ENCODE measurements at places on chromosomes 2 and 18.

- no peak for DNase-seq
Observed at GRCh38 chr2:143083636-143084035, 45.6 kb upstream of the ARHGAP15 start.

DNA sequence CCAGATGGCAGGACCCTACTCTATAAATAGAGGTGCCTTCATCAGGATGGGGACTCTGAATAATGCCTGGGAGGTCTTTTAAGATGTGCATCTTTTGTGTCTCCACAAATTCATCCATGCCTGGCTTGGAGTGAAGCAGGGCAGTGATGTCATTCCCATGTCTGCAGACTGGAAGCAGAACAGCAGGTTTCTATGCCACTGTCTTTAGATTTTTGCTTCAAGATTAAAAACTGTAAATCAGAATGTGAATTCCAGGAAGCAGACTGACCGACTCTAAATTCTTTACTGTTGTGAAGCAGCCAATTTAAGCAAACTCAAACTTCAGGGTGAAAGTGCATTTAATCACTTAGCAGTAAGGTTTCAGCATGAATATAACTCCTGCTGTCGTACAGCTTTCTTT is 159.3 kb downstream of the SCG2 start:
- DNase-seq, result no peak

- DNase-seq, result peak; percentile 21
Observed at GRCh38 chr2:47653902-47654789, 128.8 kb upstream of the MSH6 start.

DNA sequence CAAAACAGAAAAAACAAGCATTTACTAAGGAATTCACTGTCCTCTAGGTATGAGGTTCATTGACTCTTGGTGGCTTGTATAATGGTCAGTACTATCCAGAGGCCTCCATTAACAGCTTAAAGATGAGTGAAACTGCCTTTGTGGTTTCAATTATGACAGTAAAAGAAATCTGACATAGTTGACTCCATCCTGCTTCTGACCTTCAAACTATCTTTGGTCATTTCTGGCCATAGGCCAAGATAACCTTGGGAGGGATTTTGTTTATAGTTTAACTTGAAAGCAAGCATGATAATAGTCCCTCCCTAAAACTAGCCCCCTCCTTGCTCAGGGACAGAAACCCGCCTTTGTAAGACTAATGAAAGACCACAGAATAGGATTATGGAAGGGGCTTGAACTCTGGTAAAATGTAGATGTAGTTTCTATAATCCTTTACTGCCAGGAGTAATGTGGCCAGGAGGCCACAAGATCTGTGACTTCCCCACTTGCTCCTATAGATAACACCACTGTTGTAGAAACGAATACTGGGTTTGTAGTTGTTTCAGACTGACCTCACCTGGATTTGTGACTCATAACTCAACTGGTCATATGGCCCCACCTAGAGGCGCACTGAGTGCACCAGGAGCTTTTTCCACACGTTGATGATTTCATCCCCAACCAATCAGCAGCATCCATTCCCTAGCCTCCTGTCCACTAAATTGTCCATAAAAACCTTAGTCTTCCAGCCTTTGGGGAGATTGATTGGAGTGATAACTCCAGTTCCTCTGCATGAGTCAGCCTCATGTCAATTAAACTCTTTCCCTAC is 8.6 kb upstream of the PLEKHM3 start:
- peak; percentile 80 for DNase-seq

GRCh38 chr2:68727683-68728375 is 6.8 kb upstream of the ARHGAP25 start:
- no peak for DNase-seq

DNA sequence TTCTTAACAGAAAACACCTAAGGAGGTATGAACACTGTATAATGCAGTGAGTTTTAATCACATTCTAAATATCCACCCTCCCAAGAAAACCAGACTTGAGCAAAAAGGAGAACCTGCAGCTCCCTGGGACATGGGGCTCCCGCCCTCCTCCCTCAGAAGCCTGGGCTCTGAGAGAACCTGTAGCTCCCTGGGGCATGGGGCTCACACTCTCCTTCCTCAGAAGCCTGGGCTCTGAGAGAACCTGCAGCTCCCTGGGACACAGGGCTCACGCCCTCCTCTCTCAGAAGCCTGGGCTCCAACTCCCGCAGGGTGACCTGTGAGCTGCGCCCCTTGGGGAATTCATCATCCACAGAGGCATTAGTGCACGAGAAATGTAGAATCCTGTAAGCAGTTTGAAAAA is 222.9 kb downstream of the SNTG2 start:
- DNase-seq, result no peak

- peak; percentile 15 for DNase-seq
Observed at GRCh38 chr18:1998121-1998520, 573.2 kb downstream of the METTL4 start.

DNA sequence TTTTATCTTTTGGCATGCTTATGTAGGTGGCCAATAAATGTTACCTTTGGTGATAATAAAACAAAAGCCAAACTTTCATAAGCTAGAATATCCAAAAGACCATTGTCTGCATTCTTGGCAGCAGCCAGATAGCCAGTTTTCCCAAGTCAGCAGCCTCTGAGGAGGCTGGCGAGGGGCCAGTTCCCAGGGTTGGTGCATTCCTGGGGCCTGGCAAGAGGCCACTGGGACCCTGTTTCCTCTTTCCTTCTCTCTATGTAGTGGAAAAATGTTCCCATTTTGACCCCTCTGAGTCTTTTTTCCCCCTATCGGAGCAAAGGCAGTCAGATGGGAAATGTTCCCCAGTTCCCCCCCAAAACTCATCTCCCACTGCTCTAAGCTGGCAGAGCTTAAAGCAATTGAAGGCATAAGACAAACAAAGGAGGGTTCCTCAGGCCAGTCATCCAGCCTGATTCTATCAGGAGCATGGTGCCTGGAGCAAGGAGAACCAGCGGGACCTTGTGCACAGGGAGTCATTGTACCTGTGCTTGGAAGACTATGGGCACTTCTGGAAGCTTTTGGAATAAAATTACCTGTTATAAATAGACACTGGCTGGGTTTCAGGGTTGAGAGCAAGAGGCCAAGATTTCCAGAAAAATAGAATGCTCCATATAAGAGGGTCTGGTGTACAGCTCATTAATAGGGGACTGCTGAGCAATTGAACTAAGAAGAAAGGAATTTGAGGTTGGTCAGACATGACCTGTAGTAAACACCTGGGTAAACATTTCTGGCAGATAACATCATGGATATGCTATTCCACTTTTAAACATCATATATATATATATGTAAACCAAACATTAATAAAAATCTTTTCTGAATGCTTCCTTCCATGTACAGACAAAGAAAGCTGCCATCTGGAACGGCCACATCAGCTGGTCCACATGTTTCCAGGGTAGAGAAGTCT is 63.4 kb downstream of the NCKAP5 start:
- DNase-seq, result no peak
